ENCODE measurements at places on chromosomes 16 and 17. TPM values are rescaled to one million over a fixed set of nuclear protein-coding genes. Genes with fewer than 3 reads are reported as not detected.

Gene MEIOC
- total RNA-seq = not detected

GRCh38 chr17:33201283-33201682 is 91.8 kb downstream of the ASIC2 start:
- no peak for DNase-seq
- no peaks in the 10 kb centered on the region for H3K27me3 ChIP-seq
- H3K4me3 ChIP-seq = no peak overlapping the region
- no peak overlapping the region for H3K27ac ChIP-seq
- H3K36me3 ChIP-seq = no peaks in the 10 kb centered on the region

GRCh38 chr16:57188711-57189002 is 2.5 kb downstream of the RSPRY1 start:
- H3K4me1 ChIP-seq = peaks cover 65% of the 10 kb centered on the region
- H3K36me3 ChIP-seq = no peaks in the 10 kb centered on the region
- H3K27me3 ChIP-seq = no peaks in the 10 kb centered on the region
- no peak overlapping the region for H3K4me3 ChIP-seq
- no peak overlapping the region for H3K27ac ChIP-seq

DNA sequence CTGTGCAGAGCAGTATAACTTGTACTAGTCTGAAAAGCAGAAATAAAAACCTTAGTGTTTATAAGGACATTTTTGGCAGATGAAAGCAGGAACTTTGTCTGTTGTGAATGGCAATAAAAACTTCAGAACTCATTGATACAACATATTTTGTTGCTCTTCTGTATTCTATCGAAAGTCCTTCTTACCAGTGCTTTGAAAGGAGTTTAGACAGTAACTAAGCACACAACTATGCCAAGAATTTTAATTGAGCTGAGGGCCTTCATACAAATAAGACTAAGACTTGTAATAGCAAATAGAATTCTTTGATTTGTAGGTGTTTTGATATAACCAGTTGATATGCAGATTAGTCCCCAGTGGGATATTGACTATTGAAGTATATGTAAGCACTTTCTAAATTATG is 308.4 kb downstream of the ZFHX3 start:
- no peaks in the 10 kb centered on the region for H3K27me3 ChIP-seq
- no peak overlapping the region for H3K4me3 ChIP-seq
- no peaks in the 10 kb centered on the region for H3K36me3 ChIP-seq
- no peak for DNase-seq

- H3K4me3 ChIP-seq = no peak overlapping the region
- DNase-seq = no peak
- H3K27me3 ChIP-seq = no peaks in the 10 kb centered on the region
- H3K27ac ChIP-seq = no peak overlapping the region
- peaks cover 3% of the 10 kb centered on the region for H3K4me1 ChIP-seq
Measured at GRCh38 chr16:364595-365491, 5.5 kb downstream of the MRPL28 start.

DNA sequence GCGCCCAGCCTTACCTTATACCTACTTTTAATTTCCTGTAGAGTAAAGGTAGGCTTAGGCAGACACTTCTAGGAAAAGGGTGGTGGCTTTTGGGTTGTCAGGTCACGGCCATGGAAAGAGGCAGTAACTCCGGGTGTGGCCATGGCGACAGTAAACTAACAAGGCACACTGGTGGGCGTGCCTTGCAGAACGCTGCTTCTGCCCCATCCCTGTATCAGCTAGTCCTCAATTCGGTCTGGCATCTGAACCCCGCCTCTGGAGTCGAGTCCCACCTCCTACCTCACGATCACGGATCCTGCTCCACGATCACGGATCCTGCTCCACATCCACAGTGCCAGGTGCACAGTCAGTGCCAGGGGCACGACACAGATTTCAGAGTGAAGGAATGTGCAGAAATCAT is 5.6 kb downstream of the ADCY9 start:
- no peaks in the 10 kb centered on the region for H3K36me3 ChIP-seq
- peaks cover 12% of the 10 kb centered on the region for H3K4me1 ChIP-seq
- H3K27ac ChIP-seq = no peak overlapping the region
- H3K4me3 ChIP-seq = peak overlapping the region; percentile 80
- no peak for DNase-seq
- no peaks in the 10 kb centered on the region for H3K27me3 ChIP-seq
